A549 (cell line): ENCODE measurements at places on chromosomes 7 and 10.

- DNase-seq, result no peak
Observed at GRCh38 chr7:1220977-1221745, 11.5 kb upstream of the UNCX start.

GRCh38 chr7:88565401-88565800 is 194.1 kb upstream of the ZNF804B start:
- no peak for DNase-seq

GRCh38 chr7:46165276-46165675 is 244.2 kb upstream of the IGFBP3 start:
- no peak for DNase-seq

- DNase-seq, result no peak
Observed at GRCh38 chr7:127819975-127820731, 168.2 kb downstream of the SND1 start.
